Left ventricle myocardium inferior (tissue), 1 donor: ENCODE measurements at places on chromosomes 2 and 18. TPM values are rescaled to one million over a fixed set of nuclear protein-coding genes. Genes with fewer than 3 reads are reported as not detected.

Gene CD8B2
- not detected for total RNA-seq

GRCh38 chr2:16615687-16616615 lies 49.7 kb downstream of the CYRIA start:
- DNase-seq = peak; percentile 50

Gene CENPA
- 2.5 TPM for total RNA-seq

Gene NR4A2
- 0.88 TPM for total RNA-seq

DNA sequence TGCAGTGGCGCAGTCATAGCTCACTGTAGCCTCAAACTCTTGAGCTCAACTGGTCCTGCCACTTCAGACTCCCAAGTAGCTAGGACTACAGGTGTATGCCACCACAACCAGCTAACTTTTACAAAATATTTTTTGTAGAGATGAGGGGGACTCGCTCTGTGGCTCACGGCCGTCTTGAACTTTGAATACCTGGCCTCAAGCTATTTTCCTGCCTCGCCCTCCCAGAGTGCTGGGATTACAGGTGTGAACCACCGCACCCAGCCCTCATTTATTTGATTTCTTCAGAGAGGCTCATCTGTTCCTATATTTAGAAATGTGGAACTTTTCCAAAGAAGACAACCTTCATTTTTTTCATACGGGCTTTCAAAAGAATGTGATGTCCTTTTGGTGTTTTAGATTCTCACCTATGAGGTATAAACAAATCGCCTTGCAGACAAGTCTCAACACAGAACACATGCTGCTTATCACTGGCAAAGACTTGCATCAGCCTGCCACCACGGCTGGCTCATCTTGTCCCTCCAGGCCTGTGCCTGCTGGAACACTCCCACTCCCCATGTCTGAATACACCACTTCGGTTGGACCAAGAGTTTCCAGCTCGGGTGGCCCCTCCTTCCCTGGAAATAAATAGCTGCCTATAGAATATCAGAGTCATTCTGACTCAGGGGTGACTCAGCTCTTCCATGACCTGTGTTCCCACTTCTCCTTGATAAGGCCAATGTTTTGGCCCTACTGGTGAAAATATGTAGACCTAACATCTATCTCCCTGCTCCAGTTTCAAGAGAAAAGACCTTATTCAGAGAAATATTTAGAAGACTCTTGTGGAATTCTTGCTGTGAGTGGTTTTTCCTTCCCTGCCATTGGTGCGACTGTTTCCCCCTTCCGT lies 202.6 kb downstream of the TGIF1 start:
- DNase-seq = peak; percentile 28

DNA sequence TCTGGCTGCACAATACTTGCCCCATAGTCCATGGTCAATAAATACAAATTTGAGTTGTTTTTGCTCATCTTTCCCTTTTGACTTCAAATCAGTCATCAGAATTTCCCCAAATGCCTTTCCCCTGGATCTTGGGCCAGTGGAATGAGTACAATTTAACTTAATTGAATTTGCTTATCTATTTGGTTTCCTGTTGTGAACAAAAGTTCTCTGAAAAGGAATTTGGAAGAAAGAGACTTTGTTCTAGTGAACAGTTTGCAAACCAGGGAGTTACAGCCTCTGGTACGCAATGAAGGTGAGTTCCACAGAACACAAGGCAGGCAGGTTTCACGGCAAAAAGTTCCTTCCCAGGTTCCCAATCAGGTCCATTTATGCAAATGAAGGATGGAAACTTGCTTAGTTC lies 1.2 kb upstream of the UGT1A1 start:
- DNase-seq = no peak

- DNase-seq = no peak
These were observed 199.7 kb downstream of the TNS1 start for GRCh38 chr2:217802876-217803652.

DNA sequence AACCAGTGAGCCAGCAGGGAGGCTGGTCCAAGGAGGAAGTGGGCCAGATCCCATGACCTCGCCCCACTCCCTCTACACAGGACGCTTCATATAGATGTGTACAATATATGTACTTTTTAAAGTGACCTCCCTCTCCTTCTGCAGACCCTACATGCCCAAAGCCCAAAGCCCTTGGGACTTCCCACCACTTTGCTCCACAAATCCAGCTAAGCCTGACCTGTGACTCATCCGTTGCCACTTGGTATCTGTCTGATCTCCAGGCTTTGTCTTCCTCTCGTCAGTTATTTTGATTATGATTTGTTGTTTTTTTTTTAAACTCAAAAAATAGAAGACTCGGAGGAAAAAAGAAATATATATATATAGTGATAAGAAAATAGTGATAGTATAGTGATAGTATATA lies 470.8 kb downstream of the KCNJ3 start:
- no peak for DNase-seq

DNA sequence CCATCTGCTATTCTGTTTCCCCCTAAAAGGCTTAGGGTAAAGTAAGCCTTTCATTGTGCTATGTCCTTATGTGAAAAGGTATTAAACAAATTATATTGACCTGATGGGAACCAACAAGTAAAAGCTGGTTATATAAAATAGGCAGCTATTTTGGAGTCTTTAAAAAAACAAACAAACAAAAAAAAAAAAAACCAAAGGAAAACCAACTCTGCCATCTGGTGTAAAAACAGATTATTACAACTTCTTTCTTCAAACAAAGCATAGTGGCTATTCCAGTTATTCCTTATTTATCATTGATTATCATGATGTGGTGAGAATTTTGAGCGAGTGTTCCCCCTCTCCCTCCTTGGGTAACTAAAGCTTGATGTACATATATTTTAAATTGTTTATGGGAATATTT lies 122.3 kb upstream of the FHL2 start:
- DNase-seq = no peak

- no peak for DNase-seq
These were observed 93.6 kb downstream of the OSR1 start for GRCh38 chr2:19264852-19265251.

- DNase-seq = no peak
These were observed 322.2 kb upstream of the DDX18 start for GRCh38 chr2:117492209-117492851.

Gene HOXD12
- not detected for total RNA-seq

DNA sequence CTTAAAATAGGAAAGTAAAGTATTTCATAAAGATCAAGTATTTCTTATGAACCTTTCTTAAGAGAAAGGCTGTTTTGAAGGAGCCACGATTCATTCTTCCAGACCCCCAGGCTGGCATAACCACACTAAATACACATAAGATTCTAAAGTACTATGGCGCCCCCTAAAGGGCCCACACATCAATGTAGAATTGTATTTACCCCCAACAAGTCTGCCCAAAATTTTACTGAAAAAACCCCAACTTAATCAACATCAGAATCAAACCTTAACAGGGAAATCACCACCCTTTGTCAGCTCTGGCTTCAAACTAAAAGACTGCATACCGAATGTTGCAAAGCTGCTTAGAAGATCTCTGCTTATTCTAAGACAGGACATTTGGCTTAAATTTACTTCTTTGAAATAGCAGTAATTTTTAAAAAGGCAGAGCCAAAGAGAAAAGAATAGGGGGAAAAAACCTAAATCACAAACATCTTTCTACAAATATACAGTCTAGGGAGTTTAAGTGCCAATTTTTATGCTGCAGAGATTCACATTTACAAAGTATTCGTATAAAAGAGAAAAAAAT lies 20.4 kb upstream of the BCL2 start:
- DNase-seq = no peak

DNA sequence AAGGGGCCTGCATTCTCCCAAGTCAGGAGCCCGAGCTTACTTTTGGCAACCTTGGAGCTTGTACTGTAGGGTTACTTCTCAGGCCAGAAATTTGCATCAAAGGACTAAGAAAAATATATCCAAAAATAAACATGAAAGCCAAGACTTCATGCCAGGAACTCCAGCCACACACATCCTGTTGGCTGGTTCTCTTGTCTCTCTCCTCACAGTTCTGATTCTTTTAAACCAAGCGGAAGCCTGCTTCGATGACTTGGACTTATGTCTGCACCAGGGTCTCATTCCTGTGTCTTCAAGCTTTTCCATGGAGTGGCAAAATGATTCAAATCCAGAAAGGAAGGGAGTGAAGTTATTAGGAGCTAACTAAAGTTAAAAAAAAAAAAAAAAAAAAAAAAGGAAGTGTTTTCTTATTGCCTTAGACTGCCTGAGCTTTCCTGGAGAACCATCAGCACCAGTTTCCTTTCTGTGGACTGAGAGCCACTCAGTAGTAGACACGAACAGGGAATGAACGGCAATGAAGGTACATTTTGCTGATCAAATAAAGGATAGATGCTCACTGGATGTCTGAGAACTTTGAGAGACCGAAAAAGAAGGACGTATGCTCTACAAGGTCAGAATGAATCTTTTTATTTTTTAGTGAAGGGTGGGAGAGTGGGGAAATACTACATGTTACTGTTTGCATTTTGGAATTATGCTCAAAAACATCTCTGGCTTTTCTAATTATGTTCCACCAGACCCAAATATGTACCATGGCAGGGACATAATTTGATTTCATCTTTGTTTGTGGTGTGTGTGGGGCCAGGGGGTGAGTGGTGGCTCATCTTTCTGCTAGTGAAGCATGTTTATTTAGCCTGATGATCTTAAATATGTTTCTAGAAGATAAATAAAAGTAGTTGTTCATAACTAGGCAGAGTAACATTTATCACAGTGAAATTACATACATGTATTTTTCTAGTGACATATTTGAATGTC lies 86.0 kb downstream of the RAPGEF4 start:
- DNase-seq = no peak

DNA sequence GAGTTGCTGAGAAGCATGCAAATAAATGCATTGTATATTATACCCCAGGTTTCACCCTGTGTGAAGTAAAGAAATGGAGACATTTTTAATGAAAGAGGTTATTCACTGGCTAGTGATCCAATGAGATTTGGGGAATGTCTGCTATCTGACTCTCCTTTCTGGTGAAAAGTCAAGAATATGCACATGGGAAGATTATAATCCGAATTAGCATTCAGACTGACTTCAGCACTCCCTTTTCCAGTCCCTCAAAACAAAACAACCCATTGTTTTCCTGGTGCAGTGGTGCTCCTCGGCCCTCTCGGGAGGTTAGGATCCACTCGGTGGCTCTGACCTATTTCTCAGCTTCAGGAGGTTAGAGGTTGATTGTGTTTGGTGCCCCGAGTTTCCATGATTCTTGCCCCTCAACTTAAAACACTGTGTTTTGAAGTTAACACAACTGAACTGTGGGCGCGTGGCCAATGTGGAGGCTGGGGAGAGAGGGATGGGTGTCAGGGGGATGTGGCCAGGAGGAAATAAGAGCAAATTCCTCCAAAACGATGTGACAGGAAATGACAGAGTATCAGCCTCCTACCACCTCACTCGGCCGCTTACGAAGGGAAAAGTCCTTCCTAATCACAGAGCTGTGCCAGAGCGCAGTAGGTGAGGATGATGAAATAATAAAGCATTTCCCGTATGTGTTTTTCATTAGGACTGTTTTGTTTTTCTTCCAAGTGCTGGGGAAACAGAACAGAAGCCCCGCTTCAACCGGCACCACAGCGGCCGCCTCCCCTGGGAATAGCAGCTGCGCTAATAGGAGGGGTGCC lies 440.1 kb downstream of the MTX2 start:
- DNase-seq = peak; percentile 24

DNA sequence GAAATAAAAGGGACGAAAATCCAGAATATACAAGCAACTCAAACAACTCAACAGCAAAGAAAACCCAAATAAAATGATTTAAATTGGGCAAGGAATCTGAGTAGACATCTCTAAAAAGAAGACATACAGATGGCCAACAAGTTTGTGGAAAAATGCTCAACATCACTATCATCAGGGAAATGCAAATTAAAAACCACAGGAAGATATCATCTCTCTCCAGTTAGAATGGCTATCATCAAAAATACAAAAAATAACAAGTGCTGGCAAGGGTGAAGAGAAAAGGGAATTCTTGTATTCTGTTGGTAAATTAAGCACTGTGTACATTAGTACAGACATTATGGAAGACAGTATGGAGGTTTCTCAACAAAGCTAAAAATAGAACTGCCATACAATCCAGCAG lies 80.0 kb downstream of the RAB31 start:
- no peak for DNase-seq
